NCI-H345 (cell line): ENCODE measurements at places on chromosomes 7 and 10.

- no peak for DNase-seq
These were observed 28.5 kb upstream of the NUB1 start for GRCh38 chr7:151312831-151313809.

DNA sequence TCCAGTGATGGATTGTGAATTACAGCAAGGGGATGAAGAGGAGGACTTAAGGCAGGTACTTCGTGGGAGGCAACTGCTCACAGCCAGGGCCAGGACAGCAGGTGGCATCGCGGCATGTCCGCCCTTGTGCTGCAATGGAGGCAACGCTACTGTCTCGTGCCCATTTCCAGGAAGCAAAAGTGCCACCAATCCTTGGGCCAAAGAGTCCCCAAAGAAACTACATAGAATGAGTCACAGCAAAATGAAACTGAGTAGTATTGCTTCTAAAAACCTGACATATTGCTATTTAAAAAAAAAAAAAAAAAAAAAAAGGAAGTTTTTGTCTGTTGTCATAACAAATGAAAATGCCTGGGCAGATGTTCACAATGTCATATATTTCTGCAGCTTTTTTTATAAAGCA is 46.6 kb downstream of the RSU1 start:
- DNase-seq = no peak

DNA sequence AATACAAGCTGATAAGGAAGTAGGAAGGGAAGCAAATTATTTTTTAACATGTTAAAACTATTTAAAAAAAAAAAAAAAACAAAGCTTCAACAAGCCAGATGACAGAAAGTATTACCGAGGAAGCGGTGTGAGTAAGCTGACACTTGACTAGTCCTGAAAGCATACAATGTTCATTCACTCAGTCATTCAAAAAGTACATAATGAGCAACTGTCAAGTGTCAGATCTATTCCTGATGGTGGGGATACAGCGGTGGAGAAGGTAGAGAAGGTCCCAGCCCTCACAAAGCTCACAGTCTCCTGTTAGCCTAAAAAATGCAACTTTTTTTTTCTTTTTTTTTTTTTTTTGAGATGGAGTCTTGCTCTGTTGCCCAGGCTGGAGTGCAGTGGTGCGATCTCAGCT is 40.0 kb downstream of the RAPGEF5 start:
- no peak for DNase-seq

- DNase-seq = peak; percentile 33
These were observed 863 bp downstream of the ST8SIA6 start for GRCh38 chr10:17453373-17454091.

DNA sequence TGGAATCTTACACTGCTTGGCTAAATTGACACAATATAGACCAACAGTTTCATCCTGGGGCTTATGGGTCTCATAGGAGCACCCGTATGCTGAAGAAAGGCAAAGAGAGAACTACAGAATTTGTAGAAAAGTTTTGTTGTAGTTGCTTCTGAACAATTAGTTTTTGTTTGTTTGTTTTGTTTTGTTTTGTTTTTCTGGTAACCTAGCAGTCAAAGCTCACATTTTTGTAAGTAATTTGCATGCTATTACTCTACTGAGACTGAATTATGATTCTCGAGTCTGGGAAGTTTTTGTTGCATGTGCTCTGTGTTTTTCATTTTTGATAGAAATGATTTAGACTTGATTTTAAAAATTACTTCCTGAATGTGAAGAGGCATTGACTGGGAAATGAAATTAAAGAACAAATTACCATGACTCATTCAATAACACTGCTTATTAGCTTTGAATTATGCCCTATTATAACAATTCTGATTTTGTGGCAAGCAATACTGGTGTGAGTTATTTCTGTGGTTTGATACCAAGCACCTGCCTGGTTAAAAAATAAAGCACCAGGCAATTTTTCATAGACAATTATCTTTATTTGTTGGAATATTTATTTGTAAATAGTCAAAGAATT is 438 bp downstream of the LSMEM1 start:
- DNase-seq = no peak

- DNase-seq = no peak
These were observed 511.2 kb upstream of the KLF6 start for GRCh38 chr10:4296161-4296560.

- DNase-seq = no peak
These were observed 320.1 kb upstream of the NFE2L3 start for GRCh38 chr7:25831831-25832411.

- no peak for DNase-seq
These were observed 57.9 kb upstream of the BAMBI start for GRCh38 chr10:28619455-28619854.

GRCh38 chr7:133912916-133913697 is 214.0 kb upstream of the LRGUK start:
- no peak for DNase-seq

DNA sequence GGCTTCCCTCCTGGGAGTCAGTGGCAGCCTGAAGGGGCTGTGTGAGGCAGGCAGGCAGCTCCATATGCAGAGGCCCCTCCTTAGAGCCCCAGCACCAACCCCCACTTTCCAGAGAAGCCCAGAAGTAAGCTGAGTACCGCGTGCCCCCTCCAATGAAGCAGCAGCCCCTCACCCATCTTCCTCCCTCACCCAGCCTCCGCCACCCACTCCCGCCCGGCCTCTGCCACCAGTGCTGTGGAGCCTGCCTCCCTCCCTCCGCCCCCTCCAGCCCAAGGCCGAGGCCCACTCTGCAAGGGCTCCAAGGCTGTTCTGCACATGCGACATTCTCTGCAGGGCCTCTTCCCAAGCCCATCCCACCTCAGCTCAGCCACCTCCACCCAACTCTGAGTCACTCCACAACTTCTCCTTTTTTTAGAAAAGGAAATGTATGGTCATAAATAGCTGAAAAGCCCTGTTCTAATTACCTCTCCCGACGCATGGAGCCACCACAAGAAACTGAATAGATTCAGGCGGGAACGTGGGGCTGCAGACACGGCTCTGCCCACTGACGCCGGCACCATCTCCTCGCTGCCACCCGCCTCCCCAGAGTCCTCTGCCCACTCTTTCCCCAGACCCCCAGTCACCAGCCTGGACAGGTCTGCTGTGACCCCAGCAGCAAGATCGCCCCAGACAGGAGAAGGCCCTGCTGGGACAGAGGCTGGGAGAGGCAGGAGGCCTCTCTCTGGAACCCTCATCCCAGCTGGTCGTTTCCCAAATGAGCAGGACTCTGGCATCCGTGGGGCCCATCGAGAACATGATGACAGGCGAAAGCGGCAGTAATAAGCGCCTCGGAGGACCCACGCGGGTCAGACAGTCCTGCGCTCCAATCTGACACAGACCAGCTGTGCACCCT is 213.9 kb downstream of the MAD1L1 start:
- no peak for DNase-seq

GRCh38 chr10:103535595-103535994 is 42.1 kb downstream of the NEURL1 start:
- no peak for DNase-seq

- no peak for DNase-seq
These were observed 1.1 kb upstream of the PWWP2B start for GRCh38 chr10:132395704-132396493.

DNA sequence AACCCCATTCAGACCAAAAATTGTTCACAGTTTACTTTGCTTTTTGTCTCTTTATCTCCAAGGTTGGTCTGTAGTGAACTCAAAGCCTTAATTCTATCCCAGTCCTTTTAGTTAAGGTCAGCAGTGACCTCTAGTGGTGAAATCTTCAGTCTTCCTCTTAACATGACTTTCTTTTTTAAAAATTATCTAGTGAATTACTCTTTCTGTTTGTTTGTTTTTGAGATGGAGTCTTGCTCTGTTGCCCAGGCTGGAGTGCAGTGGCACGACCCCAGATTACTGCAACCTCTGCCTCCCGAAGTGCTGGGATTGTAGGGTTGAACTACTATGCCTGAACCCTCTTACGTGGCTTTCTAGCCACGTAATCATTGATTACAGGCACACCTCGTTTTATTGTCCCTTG is 25.0 kb downstream of the ZNF487 start:
- peak; percentile 65 for DNase-seq

GRCh38 chr7:55152516-55152915 is 133.7 kb downstream of the EGFR start:
- no peak for DNase-seq

DNA sequence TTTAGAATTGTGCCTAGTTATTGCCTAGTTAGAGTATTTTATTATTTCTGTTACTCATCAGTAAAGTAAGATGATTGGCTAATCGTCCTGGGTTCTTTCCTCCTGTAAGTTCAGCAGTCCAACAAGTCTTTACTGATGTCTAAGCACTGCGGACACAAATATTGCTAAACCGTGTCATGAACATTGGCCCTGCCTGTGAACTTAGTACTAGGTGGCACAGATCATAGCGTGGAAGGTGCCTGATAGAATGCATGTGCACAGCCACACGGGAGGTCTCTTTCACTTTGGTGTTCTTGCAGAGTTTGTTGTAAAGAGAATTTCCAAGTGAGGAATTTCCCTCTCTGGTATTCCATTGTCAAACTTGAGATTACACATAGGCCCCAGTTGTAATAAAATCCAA is 38.0 kb downstream of the RBM33 start:
- no peak for DNase-seq
